ENCODE measurements at places on chromosomes 4 and X.

GRCh38 chrX:47175588-47175980 lies 18.0 kb upstream of the UBA1 start:
- DNase-seq: no peak

DNA sequence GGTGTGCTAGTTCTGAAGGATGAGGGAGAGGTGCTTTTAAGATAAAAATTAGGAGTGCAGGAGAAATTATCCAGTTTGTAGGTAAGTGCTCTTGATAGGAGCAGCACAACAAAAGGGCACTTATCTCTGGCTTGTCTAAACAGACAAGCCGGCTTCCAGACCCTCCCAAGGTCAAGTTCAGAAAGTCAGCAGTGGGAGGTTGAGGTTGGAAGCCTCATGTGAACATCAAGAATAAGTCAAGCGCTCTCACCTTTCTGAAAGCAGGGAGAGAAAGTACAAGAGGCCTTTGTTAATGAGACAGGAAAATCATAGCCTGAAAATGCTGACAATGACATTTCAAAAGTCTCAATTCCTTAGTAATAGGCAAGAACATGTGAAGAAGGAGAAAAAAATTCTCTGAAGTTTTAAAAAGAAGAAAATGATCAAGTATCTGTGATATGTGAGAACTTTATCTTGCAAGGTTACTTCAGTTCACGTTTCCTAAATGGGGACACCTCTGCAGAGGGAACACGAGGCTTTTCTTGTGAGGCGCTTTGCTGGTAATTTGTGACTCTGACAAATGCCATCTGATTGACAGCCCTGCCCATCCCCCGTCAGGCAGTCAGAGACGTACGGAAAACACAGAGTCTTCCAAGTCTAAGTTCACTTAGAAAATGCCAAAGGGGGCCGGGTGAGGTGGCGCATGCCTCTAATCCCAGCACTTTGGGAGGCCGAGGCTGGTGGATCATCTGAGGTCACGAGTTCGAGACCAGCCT lies 62.2 kb downstream of the TIGD2 start:
- DNase-seq: no peak

- no peak for DNase-seq
Observed at GRCh38 chr4:5609306-5610007, 98.9 kb downstream of the EVC2 start.

- no peak for DNase-seq
Observed at GRCh38 chr4:174520660-174521059, 1.6 kb downstream of the HPGD start.

GRCh38 chr4:67020438-67020797 lies 524.9 kb downstream of the CENPC start:
- DNase-seq: no peak

DNA sequence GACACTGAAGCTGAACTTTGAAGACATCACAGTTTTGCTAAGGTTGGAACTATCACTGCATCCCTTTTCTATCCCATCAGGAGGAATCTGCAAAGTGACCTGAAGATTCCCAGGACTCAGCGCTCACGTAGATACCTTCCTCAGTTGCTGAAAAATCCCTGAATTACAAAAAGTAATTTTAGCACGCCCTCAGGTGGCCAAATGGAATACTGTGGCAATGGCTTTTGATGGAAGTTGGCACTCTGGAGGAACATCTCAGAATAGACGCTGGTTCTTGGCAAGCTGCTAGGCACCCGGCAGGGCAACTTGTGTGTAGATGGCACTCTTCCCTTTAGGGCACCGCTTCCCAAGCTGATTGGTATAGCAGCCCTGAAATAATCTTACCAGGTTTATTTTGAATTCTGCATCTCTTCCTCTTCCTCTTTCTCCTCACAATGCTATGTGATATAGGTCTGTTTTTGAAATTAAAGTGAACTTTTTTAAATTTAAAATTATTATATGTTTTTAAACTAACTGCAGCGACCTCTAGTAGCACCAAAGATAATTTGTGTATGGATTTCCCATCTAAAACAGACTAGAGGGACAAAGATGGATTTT lies 16.3 kb upstream of the ESX1 start:
- no peak for DNase-seq

DNA sequence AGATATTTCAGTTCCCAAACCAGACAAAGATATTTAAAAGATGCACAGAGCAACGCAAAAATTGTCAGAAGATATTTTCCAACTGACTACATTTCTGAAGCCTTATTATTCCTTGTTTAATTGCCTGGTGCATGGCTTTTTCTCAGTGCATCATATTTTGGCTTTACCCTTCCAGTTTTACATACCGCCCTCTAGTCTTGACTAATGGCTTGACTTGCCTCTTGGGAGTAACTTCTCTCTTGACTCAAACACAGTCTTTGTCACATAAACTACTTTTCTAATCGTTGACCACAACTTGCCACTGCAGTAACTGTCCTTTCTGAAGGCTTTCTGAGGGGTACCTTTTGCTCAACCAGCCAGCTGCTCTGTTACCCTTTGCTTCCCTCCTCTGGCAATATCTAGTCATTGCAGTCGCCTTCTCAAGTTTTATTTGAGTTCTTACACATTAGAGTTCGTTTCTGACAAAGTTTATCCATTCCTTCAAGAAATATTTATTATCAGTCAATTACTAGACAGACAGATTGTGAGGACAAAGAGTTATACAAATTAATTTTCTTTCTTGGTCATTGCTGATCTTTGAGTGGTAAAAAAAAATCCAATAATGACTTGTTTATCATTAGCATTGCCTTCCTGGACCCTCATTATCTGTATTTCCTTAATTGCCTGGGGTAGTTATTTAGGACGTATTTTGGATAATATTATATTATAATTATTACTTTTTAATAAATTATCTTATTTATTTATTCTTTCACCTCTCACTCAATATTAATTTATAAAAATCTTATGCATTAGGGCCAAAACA lies 506.9 kb upstream of the PCDH10 start:
- no peak for DNase-seq

DNA sequence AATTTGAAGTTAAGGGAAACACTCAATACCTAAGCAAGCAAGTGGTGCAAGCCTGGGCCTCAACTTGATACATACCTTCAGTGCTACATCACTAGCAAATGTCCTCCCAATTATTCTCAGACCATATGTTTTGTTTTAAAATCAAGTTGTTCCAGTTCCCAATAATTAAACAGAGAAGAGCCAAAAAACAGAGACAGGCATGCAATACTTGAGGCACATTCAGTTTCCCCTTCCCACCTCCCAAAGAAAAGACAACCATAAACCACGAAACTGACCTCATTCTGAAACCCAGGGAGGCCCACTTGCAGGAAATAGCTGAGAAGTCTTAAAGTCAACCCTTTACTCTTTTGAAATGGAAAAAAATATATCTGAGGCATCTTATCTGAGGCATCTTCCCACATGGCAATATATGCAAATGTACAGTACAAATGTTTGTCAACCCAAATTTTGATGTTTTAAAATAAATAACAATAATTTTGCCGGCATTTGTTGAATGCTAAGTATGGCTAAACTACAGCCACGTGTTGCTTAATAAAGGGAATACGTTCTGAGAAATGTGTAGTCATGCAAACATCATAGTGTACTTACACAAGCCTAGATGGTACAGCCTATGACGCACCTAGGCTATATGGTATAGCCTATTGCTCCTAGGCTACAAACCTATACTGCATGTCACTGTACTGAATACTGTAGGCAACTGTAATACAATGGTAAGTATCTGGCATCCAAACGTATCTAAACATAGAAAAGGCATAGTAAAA lies 147.5 kb downstream of the TSPAN5 start:
- no peak for DNase-seq

- no peak for DNase-seq
Observed at GRCh38 chr4:88130544-88131305, 27.7 kb downstream of the ABCG2 start.

GRCh38 chr4:38529189-38530115 lies 134.5 kb upstream of the KLF3 start:
- DNase-seq: peak; percentile 76

DNA sequence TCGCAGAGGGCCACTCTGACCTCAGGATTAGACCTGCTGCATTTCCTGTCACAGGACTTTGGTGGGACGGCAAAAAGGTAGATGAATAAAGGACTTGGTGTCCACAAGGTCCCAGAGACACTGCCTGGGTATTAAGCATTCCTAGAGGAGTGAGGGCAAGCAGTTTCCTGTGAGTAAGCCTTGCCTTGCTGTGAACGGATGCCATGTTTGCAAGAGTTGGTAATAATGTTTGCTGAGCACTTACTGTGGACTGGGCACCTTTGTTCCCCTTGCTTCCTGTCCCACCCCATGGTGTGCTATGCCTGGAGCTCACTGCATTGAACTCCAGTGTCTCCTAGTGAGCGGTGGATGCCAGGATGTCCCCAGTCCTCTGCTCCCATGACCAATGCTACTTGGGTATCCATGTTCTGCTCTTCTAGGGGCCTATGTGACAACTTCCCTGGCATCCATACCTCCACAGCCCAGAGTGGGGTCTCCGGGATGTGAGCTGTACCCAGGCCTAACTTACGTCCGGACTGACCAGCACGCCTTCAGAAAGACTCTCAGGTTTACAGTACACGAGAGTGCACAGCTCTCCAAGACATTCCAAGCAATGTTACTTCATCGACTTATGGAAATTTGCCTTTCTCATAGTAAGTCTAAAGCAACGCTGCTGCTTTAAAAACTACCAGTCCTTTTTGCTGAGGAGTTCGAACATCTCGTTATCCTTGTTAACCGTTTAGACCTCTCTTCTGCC lies 95.5 kb upstream of the MSX1 start:
- no peak for DNase-seq

DNA sequence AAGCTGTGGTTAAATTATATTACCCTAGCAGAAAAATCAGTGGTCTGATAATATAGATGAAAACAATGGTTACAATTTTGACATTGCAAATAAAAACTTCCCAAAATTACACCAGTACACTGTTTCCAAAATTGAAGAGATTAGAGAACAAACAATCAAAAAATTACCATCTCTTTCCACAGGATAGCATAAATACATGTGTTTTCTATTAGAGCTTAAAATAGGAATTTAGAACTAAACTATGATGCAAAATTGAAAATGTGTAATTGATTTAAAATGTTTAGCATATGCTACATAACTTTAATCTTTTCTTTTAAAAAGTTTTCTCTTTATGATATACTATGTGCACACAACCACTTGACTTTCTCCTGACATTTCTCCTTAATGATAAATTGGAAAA lies 6.7 kb downstream of the EDNRA start:
- DNase-seq: no peak

DNA sequence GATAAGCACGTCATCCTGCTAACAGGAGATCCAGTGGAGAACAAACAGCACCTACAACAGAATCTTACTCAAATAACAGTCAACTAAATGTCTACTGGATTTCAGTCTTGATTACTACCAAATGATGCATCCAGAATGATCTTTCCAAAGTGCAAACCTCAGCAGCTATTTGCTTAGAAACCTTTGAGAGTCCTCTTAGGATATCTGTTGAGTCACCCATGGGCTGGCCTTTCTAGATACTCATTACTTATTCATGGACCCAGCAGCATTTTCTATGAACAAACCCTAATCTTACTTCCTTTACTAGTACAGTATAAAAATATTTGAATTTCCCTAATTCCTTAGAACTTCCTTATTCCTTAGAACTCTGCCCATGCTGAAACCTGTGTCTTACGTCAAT lies 118.5 kb upstream of the PABPC4L start:
- DNase-seq: no peak

DNA sequence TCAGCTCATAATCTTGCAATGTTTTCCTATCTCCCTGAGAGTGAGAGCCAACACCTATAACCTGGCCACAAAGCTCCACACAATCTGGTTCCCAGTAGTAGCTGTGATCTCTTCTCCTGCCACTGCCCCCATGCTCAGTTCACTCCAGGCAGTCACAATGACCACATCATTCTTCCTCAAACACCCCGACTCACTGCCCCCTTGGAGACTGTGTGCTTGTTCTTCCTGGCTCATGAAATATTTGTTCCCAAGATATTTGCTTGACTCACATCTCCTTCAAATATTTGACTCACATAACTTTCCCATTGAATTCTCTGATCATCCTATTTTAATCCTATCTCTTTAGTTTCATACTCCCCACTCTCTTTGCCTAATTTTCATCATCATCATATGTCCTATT lies 173.7 kb downstream of the AREG start:
- DNase-seq: no peak

DNA sequence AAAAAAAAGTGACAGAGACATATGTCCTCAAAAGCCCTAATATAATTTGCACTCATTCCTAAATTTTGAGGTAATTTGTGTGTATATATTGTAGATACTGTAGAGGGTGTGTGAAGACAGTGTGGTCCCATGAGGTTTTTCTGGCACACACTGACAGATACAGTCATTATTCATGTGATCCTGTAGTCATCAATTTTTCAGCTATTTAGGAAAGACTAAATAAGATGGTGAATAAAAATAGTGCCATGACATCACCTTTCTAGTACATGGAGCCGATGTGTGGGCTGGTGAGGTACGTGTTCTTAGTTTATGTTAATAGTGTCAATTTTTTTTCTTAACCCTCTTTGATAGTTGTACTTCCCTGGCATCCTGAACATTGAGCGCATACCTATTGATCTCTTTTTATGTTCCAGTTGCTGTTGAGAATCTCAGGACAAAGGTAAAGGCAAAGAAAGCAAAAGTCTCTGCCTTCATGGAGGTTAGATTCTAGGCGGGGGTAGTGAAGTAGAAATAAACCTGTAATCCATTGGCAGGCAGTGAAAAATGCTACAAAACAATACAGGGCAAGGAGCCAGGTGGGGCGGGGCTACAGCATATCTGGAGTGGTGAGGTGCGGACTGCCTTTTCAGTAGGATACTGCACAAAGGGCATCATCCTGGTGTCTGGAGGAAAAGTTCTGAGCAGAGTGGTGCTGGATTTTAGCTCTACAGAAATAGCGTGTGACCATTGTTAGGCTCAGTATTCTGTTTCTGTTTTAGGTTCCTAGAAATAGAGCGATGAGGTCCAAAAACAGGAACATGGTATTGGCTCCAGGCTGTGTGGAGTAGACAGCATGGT lies 93.8 kb downstream of the ARHGAP10 start:
- no peak for DNase-seq

DNA sequence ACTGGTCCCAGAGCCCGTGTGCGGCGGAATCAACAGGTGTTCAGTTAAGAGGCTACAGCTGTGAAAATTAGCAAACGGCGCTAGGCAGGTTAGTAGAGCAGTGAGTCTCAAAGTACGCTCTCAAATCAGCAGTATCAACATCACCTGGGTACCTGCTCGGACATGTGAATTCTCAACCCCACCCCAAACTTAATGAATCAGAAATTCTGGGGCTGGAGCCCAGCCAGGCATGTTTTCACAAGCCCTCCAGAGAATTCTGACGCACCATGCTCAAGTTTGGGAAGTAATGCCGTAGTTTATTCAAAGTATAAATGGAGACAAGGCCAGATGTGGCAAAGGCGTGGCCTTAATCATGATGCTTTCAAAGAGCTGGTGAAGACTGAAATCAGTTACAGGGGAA lies 58.2 kb upstream of the PTCHD1 start:
- no peak for DNase-seq
